ENCODE measurements at places on chromosomes 1 and 21.

DNA sequence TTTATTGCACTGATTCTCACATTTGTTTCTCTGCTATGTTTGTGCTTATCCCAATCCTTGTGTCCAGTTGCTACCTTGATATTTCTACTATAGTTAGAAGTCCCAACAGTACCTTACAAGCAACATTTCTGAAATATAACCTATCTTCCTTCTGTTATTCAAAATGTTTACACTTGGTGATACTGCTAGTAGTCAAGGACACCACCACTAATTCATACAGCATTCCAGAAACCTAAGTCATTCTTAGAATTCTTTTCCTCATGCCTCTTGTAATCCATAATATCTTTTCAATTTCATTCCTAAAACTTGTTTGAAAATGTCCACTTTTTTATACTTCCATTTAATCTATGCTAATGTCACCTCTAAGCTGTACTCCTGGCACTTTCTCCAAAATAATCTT lies 2132.1 kb downstream of the NCAM2 start:
- DNase-seq, result no peak

GRCh38 chr1:205335692-205336091 lies 14.1 kb upstream of the NUAK2 start:
- peak; percentile 58 for DNase-seq

- DNase-seq, result no peak
Measured at GRCh38 chr1:2628933-2629626, 3.7 kb downstream of the MMEL1 start.

DNA sequence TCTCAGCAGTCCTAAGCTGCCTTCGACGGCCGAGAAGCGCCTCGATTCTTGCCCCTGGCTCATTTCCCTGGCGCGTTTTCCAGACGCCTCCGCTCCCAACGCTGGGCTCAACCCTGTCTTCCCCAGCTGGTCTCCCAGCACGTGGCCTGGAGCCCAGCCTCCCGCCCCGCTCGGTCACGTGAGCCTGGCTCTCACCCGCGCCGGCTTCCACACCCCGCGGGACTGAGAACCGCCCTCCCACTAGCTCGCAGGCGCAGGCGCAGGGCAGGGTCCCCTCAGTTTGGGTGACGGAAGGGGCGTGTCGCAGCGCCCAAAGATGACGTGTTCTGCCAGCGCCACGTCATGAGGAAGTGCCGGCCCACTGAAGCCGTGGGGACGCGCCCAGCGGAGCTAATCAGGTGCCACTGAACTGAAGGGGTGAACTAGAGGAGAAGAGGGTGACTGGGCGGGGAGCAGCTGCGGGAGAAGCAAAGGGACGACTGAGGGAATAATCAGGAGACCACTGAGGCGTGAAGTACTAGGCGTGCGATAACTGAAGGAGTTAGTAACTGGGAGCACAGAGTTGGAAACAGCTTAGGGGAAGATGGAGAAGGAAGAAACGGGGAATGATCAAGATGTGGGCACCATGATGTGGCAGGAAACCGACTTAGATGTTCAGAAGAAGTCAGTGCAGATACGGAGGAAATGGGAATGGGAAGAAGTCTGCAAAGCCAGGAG lies at the start of gene DHDDS:
Gene DHDDS (plus strand): TSS at position 343 of the 717 bp plus-strand sequence. CDS start 625 bp downstream, outside the sequence.
- peak; percentile 85 for DNase-seq

DNA sequence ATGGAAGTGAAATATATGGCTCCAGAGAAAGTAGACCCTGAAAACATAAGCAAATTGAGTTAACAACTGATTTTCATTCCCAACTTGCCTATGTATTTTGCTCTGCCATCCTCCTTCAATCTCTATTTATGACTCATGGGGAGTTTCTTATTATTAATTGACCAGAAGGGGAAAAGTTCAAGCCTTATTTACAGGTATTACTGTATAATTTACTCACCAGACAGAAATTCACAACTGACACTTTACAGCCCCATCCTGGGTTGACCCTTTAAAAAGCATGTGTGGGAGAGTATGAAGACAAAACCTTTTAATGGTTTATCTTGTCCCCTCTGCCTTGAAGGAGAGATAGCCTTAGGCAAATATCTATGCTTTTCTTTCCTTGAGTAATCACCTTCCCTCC lies 39.8 kb upstream of the C1orf53 start:
- DNase-seq, result no peak

DNA sequence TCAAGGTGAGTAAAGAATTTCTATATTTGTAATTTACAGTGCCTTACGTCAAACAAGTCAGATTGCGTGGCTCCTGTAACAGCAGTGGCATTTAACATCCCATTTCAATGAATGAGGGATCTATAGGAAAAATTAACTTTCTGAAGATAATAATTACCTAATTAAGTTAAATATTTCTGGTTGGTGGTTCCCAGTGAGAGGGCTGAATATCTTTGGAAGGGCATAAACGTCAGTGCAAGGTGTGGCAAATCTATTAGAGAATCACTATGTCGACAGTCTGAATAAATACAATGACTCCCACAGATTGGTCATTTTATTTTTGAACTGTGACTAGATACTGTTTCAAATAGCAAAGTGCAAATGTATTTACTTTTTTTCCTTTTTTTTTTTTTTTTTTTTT lies 80.0 kb downstream of the S1PR1 start:
- no peak for DNase-seq

GRCh38 chr1:184164536-184164935 lies 113.0 kb downstream of the TSEN15 start:
- no peak for DNase-seq

DNA sequence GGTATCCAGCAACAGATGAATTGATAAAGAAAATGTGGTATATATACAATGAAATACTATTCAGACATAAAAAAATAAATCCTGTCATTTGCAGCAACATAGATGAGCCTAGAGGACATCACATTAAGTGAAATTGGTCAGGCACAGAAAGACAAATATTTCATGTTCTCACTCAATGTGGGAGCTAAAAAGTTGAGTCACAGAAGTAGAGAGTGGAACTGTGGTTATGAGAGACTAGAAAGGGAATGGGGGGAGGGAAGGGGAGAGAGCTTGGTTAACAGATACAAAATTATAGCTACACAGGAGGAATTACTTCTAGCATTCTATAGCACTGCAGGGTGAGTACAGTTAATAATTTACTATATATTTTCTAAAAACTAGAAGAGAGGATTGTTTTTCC lies 37.1 kb upstream of the SERPINC1 start:
- DNase-seq, result no peak

DNA sequence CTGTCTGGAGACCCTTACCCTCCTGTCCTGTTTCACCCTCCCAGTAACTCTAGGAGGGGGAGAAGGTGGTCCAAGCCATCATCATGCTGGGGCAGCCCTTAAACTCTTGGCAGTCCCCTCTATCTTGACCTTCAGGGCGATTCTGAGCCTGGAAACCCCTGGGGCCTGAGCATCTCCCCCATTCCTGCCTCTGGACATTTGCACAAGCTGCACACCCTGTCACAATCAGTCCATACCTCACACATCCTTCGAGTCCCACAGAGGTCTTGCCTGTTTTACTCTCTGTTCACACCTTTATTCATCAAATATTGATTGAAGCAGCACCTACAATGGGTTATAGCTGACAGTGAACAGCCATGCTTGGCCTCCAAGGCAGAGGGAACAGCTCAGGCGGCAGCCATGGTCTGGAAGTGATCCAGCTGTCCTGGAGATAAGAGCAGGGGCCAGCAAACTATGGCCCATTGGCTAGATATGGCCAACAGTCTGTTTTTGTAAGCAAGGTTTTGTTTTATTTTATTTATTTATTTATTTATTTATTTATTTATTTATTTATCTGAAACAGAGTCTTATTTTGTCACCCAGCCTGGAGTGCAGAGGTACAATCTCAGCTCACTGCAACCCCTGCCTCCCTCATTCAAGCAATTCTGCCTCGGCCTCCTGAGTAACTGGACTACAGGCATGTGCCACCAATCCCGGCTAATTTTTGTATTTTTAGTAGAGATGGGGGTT lies 7.1 kb upstream of the FAM131C start:
- DNase-seq, result no peak

- DNase-seq, result no peak
Measured at GRCh38 chr21:42847051-42847707, 32.2 kb downstream of the WDR4 start.

DNA sequence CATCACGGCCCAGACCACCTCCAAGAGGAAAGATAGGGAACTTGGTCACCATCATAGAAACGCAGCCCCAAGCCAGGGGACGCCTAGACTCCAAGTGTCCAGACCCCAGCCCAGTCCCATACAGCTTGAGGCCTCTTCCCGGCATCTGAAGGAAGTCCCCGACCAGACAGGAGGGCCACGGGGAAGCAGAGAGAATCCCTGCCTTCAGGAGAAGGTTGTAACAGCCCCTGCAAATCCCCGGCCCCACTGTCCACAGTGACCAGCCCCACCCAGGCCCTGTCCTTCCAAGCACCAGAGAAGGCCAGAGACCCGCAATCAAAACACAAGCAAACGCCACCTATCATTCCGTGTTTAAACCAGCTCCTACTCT lies 1.7 kb downstream of the SLC19A1 start:
- DNase-seq, result no peak

- DNase-seq, result no peak
Measured at GRCh38 chr1:40709802-40710278, 18.3 kb downstream of the NFYC start.

DNA sequence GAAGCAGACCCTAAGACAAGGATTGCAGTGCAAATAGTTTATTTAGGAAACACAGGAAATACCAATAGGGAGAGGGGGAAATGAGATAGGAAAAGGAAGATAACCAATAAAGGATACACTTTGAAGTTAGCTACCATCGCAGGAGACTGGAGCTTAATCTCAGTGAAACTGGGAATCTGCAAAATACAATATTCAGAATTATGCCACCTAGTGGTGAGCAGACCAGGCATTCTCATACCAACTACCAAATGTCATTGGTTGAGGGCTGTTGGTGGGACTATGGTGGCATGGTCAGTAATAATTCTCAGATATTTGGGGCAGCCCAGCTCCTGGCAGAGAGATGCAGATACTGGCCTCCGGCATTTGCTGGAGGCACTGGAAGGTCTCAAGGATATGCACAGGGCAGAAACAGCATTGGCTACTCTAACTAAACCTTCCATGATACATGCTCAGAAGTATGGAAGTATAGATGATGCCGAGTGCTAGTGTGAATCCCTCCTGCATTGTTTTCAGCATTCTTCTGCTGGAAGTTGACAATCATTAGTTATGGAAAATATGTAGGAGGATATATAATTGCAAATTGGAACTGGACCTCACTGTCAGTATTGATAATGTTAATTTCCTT lies 11.8 kb upstream of the ZFP69B start:
- DNase-seq, result no peak

DNA sequence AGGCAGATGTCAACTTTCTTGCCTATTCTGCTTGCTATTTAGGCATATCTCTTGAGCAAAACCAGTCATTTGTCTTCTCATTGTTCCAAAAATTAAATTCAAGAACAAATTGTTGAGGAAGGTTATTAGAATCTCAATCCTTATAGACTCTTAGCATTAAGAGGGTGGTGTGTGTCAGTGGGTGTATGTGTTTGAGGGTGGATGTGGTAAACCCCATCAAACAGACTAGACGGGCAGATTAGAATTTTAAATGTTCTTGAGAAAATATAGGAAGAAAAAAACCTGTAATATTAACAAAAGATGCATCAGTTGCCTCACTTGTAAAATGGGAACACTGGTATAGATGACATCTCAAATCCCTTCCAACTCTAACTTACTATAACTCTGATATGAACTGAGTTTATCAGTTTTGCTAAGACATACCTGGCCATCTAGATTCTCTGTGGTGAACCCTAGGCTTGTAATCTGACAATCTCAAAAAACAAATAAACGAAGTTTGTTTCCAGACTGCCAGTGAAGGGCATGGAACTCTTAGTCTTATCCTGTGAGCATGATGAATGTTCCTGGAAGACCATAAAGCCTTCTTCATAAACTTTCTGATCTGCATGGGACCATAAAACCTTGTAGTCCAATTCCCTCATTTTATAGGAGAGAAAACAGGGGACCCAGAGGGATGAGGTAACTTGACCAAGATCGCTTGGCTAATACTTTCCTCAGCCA lies 176.3 kb upstream of the SGIP1 start:
- no peak for DNase-seq

- no peak for DNase-seq
Measured at GRCh38 chr1:164836614-164837018, 277.6 kb downstream of the PBX1 start.

GRCh38 chr21:42513985-42514882 lies 582 bp downstream of the SLC37A1 start:
- peak; percentile 59 for DNase-seq

GRCh38 chr1:206907304-206907991 lies 10.2 kb downstream of the IL24 start:
- DNase-seq, result no peak

DNA sequence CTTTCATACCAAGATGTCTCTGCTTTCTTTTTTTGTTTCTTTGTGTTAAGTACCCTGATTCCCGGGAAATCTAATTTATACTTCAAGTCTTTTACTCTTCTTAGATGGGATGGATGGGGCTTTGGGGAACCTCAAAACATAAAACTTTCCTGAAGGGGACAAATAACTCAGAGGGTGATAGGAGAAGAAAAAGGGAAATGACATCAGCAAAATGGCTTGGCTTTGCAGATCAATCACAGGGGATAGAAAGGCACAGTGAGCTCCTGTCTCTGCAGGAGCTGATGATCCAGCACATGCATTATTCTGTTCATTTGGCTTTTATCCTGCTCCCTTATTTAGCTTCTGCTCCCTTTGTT lies 1.4 kb upstream of the CA14 start:
- no peak for DNase-seq

DNA sequence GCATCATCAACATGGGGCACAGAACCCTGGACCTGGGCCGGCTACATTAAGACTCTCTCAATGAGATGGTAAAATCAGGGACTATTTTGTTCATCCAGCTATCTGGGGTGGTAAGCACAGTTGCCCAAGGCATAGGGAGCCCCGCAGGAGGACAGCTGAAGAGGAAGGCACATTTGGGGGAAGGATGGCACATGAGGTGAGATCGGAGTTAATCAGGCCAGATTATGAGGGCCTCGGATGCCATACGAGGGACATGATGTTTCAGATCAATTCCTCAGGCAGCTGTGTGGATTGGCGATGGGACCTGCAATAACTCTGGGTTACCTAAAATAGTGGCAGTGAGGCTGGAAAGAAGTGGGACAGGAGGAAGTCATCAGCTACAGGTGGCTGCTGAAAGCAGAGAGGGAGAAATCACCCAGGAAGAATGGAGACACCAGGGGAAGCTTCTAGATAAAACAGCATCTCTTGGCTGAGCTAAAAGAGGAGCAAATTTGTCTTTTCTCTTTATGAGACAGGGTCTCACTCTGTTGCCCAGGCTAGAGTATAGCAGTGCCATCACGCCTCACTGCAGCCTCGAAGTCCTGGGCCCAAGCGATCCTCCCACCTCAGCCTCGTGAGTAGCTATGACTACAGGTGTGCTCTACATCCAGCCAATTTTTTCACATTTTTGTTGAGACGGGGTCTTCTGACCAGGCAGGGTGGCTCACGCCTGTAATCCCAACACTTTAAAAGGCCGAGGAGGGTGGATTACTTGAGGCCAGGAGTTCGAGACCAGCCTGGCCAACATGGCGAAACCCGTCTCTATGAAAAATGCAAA lies 21.1 kb downstream of the TOMM20 start:
- DNase-seq, result no peak
